ENCODE measurements at places on chromosomes 7 and 10. TPM values are rescaled to one million over a fixed set of nuclear protein-coding genes. Genes with fewer than 3 reads are reported as not detected.

Gene TRPV5
- not detected for total RNA-seq

Gene IDI2
- total RNA-seq = not detected

Gene FOXI2
- not detected for total RNA-seq

Gene IQUB
- 0.81 TPM for total RNA-seq

Gene ANKRD7
- total RNA-seq = 1.4 TPM

Gene CASTOR2
- 5.6 TPM for total RNA-seq

Gene RBM20
- total RNA-seq = 0.08 TPM

Gene CADPS2
- total RNA-seq = 26.9 TPM

Gene P4HA1
- 170 TPM for total RNA-seq

Gene TCAF2
- total RNA-seq = 1.6 TPM

Gene PVRIG
- not detected for total RNA-seq

Gene SND1
- 156 TPM for total RNA-seq

Gene SPOCK2
- total RNA-seq = 0.36 TPM

Gene GPR141
- total RNA-seq = not detected

Gene TLX1
- total RNA-seq = not detected

Gene FAM25C
- not detected for total RNA-seq

Gene CLCN1
- total RNA-seq = 0.16 TPM

Gene TRIL
- 6.3 TPM for total RNA-seq

Gene SKIDA1
- 0.90 TPM for total RNA-seq

Gene MYPN
- total RNA-seq = 1.7 TPM

Gene NANOS1
- total RNA-seq = 2.7 TPM

Gene SEC24C
- 45.2 TPM for total RNA-seq

Gene WNT16
- total RNA-seq = 0.16 TPM

Gene ELN
- total RNA-seq = 101 TPM

Gene OR2A7
- 0.98 TPM for total RNA-seq

Gene FKBP6
- not detected for total RNA-seq

Gene CALML3
- total RNA-seq = not detected

Gene RARRES2
- total RNA-seq = 1.4 TPM

Gene PLAC9
- total RNA-seq = 78.7 TPM

Gene FXYD4
- total RNA-seq = not detected

Gene ACTA2
- 73.5 TPM for total RNA-seq

Gene GDF2
- total RNA-seq = not detected

Gene TAS2R4
- total RNA-seq = 4.5 TPM

Gene CTNNA3
- not detected for total RNA-seq

Gene C7orf33
- not detected for total RNA-seq

Gene OTUD1
- total RNA-seq = 8.0 TPM

Gene COL1A2
- 32,213 TPM for total RNA-seq

Gene UPK3B
- 0.18 TPM for total RNA-seq

Gene SH2D4B
- total RNA-seq = not detected

Gene OGDHL
- under 0.01 TPM for total RNA-seq

Gene TFPI2
- 97.3 TPM for total RNA-seq

Gene PTF1A
- not detected for total RNA-seq

Gene CPXM2
- 64.0 TPM for total RNA-seq

Gene DGKI
- 4.7 TPM for total RNA-seq

Gene SLC13A1
- total RNA-seq = not detected

Gene CALHM1
- not detected for total RNA-seq
